Peyer's patch (tissue), 4 donors: ENCODE measurements at places on chromosomes 5 and 9. TPM values are rescaled to one million over a fixed set of nuclear protein-coding genes. Genes with fewer than 3 reads are reported as not detected.

The SAXO1 gene
- total RNA-seq: not detected

The FBP1 gene
- 376 TPM for total RNA-seq

The PAEP gene
- total RNA-seq: not detected

The PCDHB5 gene
- total RNA-seq: not detected

The NUTM2F gene
- not detected for total RNA-seq

The PRKAA1 gene
- 87.4 TPM for total RNA-seq

The SYNPO gene
- total RNA-seq: 28.1 TPM
